NCI-H1694 (cell line): ENCODE measurements at places on chromosomes 4 and X.

- DNase-seq, result no peak
These were observed 43.0 kb downstream of the ADD1 start for GRCh38 chr4:2886622-2887021.

DNA sequence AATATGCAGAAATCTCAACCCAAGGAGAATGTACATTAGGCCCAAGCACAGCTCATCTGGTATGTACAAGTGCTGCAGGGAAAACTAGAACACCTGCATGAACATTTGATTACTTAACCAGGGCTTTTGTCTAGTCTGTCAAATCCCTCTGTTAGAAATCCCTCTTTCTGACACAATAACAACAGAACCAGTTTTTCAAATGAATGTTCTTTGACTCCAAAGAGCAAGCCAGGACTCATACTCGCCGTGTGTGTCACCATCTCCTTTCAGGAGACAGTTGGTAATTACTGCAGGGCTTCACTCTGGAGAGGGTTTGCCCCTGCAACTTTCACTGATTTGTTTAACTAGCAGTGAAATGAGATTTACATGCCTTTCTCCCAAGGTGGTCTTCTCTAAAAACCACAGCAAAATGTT is 143.0 kb upstream of the FAM241A start:
- no peak for DNase-seq

GRCh38 chr4:88729146-88729760 is 31.6 kb upstream of the NAP1L5 start:
- DNase-seq, result no peak

GRCh38 chr4:148192526-148192925 is 249.7 kb downstream of the NR3C2 start:
- DNase-seq, result no peak

GRCh38 chr4:55372259-55372658 is 23.5 kb upstream of the TMEM165 start:
- DNase-seq, result no peak

DNA sequence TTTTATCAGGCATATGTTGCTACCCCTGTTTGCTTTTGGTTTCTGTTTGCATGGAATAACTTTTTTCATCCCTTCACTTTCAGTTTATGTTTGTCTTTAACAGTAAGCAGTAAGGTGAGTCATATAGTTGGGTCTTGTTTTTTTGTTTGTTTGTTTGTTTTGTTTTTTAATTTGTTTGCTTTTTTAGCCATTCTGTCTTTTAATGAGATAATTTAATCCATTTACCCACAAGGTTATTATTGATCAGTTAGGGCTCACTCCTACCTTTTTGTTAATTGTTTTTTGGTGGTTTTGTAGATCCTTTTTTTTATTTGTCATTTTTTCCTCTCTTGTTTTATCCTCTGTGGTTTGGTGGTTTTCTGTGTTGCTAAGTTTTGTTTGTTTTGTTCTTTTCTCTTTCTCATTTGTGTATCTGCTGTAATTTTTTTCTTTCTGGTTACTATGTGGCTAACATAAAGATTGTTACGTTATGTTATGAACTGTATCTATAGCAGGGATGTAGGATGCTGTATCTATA is 379.5 kb upstream of the MAD2L1 start:
- DNase-seq, result no peak

DNA sequence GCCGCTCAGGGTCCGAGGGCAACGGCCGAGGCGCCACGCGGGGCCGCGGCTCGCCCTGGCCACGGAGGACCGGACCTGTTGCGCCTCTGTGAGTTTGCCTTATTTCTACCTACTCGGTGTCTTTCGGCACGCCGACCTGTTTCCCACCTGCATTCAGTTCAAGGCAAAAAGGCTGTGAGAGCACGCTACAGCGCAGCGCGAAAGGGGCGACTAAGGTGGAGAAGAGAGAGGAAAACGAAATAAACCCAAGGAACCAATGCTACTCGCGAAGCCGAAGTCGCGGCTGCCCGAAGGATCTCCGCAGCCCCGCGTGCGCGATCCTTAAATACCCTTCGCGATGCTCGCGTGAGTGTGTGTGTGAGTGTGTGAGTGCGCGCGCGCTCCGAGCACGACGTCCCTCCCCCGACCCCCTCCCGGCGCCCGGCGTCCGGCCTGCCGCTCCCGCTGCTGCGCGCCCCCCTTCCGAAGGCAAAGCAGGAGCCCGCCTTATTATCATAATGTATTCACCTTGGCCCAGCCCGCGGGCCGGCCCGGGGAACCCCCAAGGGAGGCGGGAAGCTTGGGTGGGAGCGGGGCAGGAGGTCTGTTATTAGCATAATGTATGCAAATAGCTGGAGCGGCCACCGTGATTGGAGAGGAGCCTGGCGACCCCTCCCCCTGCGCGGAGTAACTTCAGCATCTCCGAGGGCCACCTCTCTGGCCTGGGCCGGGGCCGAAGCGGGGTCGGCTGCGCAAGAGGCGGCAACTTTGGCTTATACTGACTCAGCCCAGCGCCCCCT is at the start of gene COL25A1:
TSS of gene COL25A1 (minus strand) at position 298 of the 779 bp plus-strand sequence.
- no peak for DNase-seq

DNA sequence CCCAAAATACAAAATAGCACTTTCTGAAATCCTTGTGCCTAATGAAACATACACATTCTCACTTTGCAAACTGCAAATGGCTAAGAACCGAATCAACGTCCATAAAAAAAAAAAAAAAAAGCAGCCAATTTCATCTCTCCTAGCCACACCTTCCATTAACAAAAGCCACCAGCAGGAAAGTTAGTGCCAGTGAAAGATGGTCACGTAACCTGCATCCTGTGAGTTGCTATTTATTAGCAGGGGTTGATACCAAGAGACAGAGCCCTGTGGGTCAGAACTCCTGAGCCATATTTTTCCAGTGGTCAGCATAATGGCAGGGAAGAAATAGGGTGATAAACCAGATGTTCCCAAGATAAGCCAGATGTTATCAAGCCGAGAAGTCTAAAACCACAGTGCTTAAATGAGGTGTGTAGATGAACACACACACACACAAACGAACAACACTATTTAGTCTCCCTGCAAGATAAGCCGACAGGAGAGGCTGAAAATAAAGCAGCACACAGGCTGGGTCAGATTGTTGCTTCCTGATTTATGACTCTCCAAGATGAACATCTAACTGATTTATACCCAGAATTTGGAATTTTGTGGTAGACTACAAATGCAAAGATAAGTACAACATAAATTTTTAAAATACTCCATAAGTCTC is 11.5 kb downstream of the PPARGC1A start:
- no peak for DNase-seq

DNA sequence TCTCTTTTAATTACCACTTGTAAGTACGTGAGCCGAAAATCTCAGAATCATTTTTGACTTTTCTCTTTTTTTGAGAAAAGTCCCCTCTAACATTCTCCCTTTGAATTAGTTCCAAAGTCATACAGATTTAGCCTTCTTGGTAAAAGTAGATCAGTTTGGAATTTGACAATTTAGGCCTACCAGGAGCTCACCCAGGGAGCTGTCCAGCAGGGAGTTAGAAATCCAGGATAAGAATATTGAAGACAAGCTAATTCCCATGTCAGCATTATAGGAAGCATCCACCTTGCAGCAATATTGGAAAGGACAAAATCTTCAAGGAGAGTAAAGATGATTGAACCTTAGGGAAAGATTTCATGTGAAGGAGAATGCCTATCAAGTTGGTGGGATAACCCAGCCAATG is 352.2 kb upstream of the CPEB2 start:
- DNase-seq, result no peak

DNA sequence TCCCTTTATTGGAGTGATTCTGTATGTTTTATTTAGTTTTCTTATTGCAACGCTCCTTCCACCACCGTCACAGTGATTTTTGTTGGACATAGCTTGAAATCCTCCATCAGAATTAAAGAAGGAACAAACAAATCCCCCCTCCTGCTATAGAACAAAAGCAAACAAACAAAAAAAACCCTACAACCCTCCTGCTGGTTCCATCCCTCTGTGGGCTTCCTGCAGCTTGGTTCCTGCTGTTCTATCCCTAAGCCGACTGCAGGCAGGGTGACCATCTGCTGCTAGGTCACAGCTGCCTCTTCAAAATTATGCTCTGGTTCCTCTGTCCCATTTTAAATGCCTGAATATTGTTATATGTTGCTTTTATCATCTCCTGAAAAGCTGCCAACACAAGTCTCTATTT is 116.8 kb upstream of the AGA start:
- no peak for DNase-seq
